ENCODE measurements at places on chromosomes 1 and 21.

DNA sequence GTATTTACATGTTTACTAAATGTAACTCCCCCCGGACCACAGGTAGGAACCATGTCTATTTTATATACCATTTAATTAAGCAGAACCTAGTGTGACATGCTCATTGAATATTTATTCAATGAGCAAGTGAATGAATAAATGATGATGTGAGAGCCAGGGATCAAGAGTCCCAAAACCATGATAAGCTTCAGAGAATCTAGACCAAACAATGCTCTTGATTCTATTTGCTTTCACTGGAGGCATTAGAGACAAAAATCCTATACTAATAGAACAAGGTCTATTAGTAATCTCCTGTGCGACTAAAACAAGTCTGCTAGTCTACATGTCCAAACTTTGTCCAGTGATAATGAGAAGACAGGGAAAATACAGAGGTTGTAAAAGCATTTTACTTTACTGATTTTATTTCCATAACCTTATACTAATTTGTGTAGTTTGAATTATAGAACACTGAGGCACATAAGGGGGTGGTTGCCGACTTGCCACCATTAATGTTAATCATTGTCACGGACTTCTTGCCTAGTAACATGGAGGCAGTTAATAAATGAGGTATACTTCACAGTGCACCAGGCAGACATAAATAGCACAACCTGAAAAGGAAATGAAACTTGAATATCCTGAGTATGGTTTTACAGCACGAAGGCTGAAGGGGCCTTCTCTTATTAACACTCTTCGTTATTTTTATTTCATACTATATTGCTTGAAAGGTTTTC is 69.8 kb downstream of the TBX15 start:
- DNase-seq: no peak

GRCh38 chr1:119046429-119046784 is 58.3 kb upstream of the TBX15 start:
- no peak for DNase-seq

DNA sequence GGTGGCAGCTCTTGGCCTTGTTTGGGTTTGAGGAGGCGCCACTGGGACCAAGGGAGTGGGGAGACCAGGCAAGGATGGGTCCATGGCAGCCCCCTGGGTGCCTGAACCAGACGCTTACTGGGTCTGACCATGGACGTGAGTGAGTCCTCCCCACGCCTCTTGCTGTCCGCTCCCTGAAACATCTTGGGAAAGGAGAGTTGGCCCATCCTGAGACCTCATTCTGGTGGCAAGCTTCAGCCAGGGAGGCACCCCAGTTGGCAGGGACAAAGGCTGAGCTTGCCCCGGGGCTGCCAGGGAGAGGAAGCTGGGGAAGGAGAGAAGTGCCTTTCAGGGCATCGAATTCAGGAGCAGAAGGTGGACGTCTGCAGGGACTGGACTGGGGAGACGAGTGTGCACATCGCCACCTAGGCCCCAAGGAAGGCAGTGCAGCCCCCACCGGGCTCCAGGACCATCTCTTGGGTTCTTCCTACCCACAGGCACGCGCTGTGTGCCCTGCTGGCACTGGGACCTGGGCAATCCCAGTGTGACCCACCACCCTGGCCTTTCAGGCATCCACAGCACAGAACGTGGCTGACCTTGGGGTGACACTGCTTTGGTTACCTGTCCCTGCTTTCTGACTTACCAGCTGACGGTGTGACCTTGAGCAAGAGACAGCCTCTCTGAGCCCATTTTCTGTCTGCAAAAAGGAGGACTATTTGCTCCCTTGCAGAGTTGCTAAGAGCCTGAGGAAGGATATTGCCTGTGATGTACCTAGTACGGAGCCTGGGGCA is 132.9 kb upstream of the WNT4 start:
- peak; percentile 19 for DNase-seq

- DNase-seq: no peak
These were observed 9.5 kb downstream of the GNAT2 start for GRCh38 chr1:109609881-109610280.

All from activated CD4-positive, alpha-beta T cell treated with anti-CD3 and anti-CD28 coated beads, Interleukin-2, amount 50 U/mL, for 1 hour (primary cell).